ENCODE measurements at places on chromosomes 7 and 10. TPM values are rescaled to one million over a fixed set of nuclear protein-coding genes. Genes with fewer than 3 reads are reported as not detected.

PPP1R3A gene
- 150 TPM for total RNA-seq

PNLIPRP3 gene
- total RNA-seq = not detected

EXOC4 gene
- total RNA-seq = 33.4 TPM

- DNase-seq = no peak
Measured at GRCh38 chr7:112336936-112337576, 113.2 kb upstream of the IFRD1 start.

DNA sequence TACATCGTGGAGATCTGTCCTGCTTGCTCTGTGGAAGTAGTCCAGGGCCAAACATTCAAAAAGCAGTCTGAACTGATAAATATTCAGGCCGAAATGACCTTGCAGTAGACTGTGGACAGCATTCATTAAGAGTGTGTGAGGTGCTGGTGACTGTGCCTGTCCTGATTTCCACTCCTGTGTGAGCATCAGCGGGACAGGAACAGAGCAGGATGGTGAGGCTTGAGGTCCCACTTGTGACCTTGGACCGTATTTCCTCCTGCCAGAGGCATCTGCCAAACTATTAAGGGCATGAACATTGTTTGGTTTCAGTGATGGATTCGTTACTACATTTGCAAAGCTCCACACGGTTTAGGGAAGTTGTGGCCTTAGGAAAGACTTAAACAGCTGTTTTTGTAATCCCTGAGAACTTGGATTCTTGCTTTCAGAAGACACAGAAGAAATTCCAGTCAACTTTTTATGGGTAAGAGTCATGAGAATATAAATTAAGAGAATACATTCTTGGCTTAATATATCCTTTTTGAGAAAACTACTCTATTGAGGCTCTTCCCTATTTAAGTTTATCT is 32.8 kb downstream of the CCNY start:
- no peak for DNase-seq

DNA sequence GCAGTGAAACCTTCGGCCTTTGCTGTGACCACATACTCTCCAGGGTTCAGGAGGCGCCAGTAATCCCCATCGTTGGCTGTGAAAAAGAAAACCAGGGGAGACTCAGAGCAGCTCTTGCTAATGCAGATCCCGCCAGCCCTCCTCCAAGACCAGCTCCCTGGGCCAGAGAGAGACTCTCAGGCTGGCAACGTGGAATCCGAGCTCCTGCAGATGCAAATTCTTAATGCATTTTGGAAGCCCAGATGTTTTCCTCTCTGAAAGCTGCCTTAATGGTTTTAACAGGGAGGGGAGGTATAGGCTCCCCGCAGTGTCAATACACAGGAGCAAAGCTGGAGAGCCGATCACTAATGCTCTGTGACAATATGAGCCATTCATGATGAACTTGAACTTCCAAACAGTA is 80.8 kb downstream of the GPR26 start:
- no peak for DNase-seq

DNA sequence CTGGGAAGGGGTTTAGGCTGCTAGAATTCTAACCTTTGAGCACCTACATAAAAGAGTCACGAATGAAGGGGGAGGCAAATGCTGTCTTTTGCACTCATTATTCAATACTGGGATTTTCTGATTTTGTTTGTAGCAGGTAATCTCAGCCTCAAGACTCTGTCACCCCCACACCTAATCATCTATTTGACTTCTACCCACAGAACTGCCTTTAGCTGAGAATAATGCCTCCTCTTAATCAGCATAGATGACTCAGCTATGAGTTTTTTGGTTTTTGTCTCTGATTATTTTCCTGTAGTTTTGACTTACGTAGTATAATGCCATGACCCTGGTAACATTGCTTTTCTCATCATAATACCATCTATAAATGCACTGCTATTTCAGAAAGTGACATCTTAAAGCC is 42.7 kb upstream of the CACNB2 start:
- DNase-seq = no peak

DNA sequence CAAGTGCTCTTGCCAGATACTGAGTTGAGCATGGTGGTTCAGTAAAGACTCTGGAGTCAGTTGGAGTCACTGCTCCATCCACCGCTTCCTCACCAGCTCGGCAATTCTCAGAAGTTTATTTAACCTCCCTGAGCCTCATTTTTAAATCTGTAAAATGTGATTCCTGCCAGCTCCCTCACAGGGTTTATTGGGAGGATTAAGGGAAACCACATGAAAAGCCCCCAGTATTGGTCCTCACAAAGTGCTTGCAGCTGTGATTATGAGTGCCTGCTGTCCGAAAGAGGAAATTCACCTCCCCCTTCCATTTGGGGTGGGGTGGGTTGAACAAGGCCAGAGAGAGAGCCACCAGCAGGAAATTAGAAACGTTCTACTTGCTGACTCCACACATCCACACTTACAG is 99.0 kb downstream of the AOAH start:
- DNase-seq = no peak

- no peak for DNase-seq
Measured at GRCh38 chr10:33129996-33130386, 172.0 kb upstream of the ITGB1 start.

- DNase-seq = no peak
Measured at GRCh38 chr10:108358912-108359311, 1194.4 kb upstream of the SORCS1 start.

DNA sequence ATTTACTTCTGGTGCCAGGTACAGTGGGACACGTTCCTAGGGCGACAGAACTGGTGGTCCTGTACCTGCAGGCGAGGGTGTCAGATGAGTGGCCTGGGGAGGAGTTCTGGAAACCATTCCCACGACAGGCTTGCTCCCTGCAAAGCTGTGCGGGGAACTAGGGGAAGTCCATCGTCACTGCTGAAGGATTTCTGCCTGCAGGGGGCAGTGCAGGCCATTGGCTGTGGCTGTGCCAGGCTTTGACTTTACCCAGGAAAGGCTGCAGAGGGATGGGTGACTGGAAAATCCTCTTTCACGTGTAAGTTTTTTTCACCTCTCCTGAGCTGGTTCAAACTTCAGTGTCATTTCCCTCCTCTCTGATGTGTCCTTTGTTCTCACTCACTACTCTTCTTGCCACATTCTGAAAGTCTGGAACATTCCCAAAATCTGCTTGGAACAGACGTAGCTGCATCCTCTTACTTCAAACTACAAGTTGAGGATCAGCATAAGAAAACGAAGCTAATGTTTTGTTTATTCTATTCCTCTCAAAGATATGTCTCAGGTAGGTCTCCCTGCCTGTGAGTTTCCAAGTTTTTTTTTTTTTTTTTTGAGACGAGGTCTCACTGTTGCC is 126.5 kb downstream of the SH2D4B start:
- DNase-seq = peak; percentile 74

DNA sequence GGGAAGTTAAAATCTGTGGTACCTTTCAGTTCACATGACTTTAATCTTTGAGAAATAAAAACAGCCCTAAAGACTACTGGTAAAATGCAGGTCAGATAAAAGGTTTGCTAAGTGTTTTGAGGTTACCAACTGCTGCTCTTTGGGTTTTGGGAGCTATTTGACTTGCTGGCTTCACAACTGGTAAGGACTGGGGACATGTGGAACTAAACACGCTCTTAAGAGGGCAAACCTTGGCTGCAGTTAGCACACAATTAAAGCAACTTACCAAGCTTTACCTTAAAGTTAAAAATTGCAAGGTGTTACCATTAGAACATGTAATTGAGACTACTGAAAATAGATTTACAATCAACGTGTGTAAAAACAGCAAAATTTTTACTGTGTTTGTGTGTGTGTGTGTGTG is 220.2 kb downstream of the PHF14 start:
- no peak for DNase-seq

DNA sequence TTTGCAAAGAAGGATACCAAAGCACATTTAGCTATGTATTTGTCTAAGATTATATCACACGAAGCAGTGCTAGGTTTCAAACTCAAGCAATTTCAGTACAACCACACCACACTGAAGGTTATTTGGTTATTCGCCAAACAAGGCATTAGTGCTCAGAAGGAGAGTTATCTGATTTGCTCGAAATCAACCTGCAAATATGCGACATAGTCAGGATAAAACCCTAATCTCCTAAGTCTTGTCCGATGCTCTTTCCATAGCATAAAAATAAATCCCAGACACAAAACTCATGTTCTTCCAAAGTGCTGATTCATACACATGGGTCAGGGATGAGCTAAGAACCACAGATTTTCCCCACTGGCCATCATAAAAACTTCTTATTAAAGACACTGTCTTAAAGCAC is 1288.0 kb upstream of the SORCS1 start:
- DNase-seq = no peak

GRCh38 chr7:39510864-39511354 is 55.3 kb upstream of the YAE1 start:
- DNase-seq = no peak

DNA sequence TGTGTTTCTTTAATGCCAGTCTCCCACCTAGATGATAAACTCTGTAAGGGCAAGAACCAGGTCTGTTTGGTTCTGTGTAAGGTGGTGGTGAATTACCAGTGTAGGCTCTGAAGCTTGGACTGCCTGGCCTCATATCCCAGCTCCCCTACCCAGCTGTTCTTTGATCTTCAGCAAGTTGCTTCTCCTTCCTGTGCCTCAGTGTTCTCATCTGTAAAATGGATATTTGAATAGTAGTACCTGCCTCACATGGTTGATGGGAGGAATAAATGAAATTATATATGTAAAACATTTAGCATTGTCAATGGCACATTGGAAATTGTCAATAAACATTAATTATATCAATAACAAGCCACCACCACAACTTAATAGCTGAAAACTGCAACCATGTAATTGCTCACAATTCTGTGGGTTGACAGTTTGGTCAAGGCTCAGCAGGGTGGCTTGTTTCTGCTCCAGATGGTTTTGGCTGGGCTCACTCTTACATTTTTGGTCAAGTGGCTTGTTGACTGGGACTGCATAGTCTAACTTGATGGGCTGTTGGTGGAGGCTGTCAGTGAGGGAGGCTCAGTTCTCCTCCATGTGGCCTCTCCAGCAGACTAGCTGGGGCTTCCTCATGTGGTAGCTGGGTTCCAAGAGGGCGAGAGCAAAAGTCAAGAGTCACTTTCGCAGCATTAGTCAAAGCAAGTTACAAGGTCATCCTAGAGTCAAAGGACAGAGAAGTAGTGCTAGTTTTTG is 84.5 kb upstream of the DUSP5 start:
- DNase-seq = no peak

DNA sequence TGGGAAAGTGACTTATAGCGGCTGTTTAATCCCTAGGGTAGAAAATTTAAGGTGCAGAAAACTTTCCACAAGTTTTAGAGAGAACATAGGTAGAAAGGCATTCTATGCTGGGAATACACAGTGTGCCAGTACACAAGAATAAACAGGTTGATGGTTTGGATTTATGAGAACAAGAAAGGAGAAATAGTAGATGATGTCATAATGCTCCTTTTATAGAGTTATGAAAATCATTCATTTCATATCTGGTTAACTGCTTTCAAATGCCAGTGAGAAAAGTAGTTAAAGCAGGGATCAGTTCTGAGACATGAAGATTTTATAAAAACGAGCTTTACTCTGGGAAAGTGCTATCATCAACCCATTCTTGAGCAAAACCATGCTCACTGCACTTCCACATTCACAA is 311.4 kb downstream of the PARD3 start:
- no peak for DNase-seq
